IMR-90 (cell line): ENCODE measurements at places on chromosomes 5 and 9.

- peak; percentile 78 for DNase-seq
Measured at GRCh38 chr5:176784218-176785165, 25.9 kb upstream of the UNC5A start.

DNA sequence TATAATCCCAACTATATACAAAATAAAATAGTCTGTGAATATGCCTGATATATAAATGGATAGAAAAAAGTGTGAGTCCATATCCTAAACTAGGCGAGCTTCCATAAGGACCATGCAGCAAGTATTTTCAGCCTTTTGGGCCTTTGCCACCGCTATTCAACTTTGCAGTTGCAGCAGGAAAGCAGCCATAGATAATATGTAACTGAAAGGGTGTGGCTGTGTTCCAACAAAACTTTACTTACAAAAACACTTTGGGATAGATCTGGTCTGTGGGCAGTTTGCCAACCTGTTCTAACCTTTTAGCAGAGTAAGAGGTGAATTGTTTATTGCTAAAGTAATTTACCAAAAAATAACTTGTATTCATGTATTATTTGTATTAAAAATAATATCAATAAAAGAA is 127.8 kb upstream of the GPR151 start:
- DNase-seq, result no peak

GRCh38 chr9:26358836-26359235 is 533.8 kb downstream of the CAAP1 start:
- no peak for DNase-seq

- peak; percentile 60 for DNase-seq
Measured at GRCh38 chr5:178186427-178186826, 744 bp downstream of the GMCL2 start.

DNA sequence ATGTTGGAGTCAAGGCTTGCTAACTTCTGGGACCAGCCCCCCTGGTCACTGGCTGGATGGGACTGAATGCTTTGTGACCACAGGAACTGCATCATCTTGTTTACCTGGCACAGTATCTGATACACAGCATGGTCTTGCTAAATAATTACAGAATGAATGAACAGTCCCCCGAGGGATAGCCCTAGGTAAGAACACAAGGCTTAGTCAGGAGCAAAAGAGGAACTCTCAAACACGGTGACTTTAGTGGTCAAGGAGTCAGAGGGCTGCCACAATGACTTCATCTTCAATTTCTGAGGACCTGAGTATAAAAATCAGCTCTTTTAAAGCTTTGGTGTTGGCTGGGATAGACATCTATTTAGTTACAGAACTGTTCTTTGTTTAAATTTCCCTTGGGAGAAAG is 15.1 kb upstream of the CXCL14 start:
- no peak for DNase-seq

DNA sequence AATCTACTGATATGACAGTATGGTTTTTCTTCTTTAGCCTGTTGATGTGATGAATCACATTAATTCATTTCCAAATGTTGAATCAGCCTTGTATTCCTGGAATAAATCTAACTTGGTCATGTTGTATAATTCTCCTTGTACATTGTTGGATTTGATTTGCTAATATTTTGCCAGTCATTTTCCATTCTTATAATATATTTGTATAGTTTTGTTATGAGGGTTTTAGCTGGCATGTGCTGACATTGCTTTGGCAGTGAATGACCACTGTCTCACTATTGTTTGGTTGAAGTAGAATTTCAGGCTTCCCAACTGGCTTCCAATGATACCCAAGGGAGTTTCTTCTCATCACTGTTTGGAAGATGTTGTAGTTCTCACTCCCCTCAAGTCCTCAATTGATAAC is 983.0 kb upstream of the PTPRD start:
- DNase-seq, result no peak

GRCh38 chr9:136213733-136214132 is 8.8 kb upstream of the LHX3 start:
- DNase-seq, result no peak
